GM12878 (cell line): ENCODE measurements at places on chromosomes 12 and 14. TPM values are rescaled to one million over a fixed set of nuclear protein-coding genes. Genes with fewer than 3 reads are reported as not detected.
A peak's percentile ranks its signal among the peaks of the same experiment; 100 is the strongest.

The MORN3 gene
- total RNA-seq, result 0.15 and 0.19 TPM in 2 replicates

The CSRP2 gene
- 1.0 and 1.6 TPM in 2 replicates for total RNA-seq

The COX8C gene
- total RNA-seq, result not detected in 2 replicates

The HOXC9 gene
- not detected in 2 replicates for total RNA-seq

The ADAMTS20 gene
- not detected in 2 replicates for total RNA-seq

The WDHD1 gene
- total RNA-seq, result 37.9 and 38.7 TPM in 2 replicates

The LRP1-AS gene
- total RNA-seq, result not detected in 2 replicates

The CCDC60 gene
- total RNA-seq, result not detected in 2 replicates

The PRKAG1 gene
- 43.7 and 46.4 TPM in 2 replicates for total RNA-seq

DNA sequence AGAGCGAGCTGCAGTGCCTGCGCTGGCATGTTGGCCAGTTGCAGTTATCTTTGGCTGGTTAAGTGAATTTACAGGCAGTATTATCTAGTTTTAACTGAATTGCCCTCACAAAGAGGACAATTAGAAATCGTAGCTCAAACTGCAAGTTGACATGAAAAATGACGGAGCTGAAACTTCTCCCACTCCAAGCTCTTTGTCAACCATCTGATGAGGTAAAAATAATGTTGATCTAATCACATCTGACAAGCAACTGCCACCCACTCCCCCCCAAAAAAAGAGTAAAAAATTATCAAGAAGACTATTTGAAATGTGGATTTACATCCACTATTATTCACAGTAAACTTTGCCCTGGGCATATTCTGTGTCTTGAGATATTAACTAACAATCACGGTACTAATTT is 84.7 kb upstream of the VASH1 start:
- no peak for DNase-seq

GRCh38 chr12:123114304-123115083 is 36.4 kb downstream of the PITPNM2 start:
- no peak for DNase-seq

DNA sequence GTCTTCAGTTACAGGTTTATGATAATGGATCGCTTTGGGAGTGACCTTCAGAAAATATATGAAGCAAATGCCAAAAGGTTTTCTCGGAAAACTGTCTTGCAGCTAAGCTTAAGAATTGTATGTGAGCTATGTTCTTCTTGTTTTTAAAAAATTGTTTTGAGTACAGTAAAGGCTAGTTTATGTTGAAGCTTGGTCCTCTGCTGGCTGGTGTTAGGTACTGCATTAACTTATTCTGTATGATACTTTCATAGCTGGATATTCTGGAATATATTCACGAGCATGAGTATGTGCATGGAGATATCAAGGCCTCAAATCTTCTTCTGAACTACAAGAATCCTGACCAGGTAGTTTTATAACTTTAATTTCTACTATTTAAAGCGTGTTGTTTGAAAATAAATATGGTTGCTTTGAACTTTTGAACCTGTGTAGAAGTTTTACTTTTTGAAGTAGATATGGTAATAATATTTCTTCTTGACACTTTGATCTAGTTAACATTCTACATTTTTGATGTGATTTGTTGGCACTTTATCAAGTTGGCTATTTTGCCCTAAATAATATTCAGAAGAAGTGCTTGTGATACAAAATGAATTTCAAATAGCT is 55.7 kb downstream of the VRK1 start:
- DNase-seq, result peak; percentile 4

DNA sequence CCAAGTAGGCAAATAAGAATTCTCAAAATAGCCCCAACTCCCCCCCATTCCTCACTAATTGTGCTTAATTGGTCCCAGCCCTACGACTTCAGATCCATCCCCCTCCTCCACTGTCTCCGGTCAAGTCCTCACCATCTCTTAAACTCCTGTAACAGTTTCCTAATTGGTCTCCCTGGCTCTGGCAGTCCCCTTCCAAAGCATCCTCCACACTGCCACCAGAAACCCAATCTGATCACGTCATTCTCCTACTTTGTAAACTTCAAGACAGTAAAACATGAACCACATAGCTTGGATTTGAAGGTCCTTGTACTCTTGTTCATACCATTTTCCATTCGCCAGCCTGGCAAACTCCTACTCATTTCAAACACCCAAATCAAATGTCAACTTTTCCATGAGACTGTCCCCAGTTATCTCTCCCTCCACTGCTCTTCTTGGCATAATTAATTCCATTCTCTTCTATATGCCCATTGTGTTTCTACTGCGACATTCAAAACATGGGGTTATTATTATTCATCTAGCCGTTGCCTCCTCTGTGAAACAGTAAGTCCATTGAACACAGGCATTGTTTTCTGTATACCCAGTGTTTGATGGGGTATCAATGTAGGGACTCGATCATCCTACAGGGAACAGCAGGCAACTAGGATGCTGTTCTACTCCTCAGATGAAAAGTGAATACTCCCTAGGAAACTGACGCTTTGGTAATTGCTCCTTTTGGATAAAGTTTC is 104.6 kb downstream of the EGLN3 start:
- no peak for DNase-seq

DNA sequence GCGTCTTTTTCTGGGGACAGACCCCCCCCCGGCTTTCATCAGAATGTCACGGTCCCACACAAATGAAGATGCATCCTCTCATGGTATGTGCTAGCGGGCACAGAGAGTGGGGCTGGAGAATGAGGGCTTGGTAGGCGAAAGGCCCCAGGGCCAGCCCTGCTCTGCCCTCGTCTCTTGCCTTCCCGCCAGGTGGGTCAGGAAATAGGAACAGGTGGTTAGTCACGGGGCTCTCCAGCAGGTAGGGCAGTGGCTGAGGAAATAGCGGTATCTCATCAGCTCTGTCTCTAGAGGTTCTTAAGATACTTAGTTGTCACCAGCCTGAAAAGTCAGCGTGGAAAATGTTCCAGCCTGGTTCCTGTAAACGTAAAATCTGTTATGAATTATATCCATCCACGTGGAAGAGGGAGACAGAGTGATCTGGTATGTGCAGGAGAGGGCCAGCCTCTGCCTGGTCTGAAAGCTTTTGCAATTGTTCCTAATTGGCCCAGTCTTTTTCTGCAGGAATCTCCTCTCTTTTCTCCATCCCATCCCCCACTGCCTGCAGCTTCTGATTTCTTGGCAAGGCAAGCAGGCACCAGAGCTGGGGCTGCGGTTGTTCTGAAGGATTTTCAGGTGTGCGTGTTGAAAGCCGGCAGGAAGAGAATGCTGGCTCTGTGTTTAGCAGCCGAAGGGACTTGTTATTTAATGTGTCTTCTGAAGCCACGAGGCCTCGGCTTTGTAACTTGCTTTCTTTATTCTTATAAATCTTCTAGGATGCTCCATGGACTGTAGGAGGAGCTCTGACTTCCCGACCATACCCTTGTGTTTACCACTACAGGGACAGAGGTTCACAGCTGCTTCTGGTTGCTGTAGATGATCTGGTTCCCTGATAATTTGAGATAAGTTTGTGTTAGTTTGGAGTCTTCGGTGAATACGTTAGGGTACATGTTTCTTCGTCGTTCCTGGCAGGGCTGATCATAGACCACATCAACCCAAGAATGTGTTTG is 131.1 kb downstream of the CACNA1C start:
- no peak for DNase-seq

DNA sequence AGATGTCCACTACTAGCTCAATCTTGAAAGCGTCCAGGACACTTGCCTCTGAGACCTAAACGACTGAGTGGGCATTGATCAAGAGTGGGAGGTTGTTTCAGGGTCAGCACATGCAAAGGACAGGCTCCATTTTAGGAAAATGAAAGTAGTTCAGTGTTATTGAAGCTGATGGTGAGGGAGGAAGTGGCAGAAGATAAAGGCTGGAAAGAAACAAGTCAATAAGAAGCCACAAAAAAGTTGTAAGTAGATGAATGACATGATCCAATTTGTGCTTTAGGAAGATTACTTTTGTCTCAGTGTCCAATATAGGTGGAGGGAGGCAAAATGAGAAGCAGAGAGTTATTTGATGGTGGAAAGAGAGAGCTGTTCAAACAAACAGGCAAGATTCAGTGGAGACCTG is 22.0 kb downstream of the GPR65 start:
- DNase-seq, result no peak

- DNase-seq, result no peak
These were observed 12.5 kb upstream of the TNFAIP2 start for GRCh38 chr14:103110681-103111231.

DNA sequence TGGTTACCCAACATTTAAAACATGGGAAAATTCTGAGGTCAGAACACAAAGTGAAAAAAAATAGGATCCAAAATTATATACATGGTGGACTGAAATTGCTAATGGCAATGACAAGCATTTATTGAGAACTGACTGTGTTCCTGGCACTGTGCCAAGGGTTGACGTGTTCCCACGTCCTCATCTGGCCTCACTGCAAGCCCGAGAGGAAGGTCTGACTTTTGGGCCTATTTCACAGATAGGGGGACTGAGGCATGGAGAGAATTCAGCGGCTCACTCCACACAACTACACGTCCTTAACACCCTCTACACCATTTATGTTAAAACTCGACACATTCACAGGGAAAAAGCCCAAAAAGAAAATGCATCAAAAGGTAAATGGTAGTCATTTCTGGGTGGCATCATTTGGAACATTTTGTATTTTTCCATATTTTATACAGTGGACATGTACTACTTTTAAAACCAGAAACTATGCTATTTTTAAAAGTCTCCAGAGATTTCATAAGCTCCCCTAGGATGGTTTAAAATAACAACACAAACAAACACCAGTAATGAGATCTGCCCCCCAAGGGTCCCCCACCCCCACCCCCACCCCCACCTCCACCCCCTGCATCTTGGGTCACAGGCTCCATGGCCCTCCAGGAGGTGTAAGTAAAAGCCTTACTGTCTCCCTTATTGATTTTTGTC is 27.7 kb downstream of the CLMN start:
- no peak for DNase-seq

GRCh38 chr12:59620326-59620725 is 24.5 kb downstream of the SLC16A7 start:
- no peak for DNase-seq

- no peak for DNase-seq
These were observed 16.1 kb downstream of the PIGH start for GRCh38 chr14:67583711-67584644.

DNA sequence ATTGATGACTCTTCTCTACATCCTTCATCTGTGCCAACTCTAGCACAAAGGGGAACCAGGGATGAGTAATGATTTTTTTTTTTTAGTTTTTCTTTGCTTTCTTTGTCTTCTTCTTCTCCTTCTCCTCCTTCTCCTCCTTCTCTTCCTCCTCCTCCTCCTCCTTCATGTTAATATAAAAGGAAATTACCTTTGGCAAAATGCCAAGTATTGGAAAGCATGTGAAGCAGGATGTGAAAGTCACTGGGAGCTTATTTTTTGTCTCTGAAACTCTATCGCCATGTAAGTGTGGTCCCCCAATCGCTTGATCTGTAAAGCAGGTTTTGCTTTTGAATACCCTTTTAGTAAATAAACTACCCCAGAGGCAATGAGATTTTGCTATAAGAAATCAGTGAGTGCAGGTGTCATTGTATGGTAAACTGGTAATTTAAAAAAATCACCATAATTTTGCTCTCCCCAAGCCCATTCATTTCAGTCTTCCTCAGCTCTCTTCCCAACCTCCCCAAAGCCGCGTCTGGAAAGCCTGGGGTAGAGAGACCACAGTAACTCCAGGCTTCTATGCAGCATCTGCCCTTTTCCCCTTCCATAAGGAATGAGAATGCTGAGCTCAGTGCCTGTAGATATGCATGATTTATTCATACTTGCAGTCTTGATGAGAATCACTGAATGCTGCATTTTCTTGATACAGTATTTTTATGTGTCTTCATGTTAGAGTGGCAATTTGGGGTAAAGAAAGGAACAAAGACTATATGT is 388.7 kb downstream of the TMEM117 start:
- no peak for DNase-seq

- no peak for DNase-seq
These were observed 135.9 kb downstream of the SLC15A4 start for GRCh38 chr12:128687851-128688250.

- no peak for DNase-seq
These were observed 29.1 kb downstream of the LRRK2 start for GRCh38 chr12:40253936-40254335.

DNA sequence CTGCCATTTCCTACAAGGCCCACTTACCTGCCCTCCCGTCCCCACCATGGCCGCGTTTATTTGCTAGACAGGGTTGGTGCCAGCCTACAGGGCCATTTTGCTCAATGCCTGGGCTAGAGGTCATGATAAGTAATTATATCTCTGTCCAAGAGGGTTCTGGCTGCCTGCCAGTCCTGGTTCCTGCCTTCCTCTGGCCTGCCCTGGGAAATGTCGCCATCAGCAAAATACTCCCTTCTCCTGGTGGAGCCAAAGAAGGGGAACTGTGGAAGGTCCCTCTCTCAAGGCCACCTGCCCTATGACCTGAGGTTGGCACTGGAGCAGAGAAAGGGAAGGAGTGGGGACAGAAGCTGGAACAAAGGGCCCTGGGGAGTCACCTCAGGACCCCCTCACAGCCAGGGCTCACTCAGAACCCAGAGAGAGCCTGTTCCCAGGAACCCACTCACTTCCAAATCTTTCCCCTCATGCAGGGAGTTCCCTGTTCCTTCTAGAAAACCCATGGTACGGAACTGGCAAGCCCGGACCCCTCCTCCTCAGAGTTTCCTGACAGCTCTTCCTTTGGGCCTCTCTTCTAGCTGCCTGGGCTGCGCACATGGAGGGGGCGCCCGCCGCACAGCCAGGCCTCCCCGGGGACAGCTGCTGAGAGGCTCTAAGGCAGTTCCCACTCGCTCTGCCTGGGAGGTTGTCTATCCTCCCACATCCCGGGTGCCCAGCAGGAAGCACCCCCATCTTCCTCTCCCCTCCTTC is 280.5 kb downstream of the DPF3 start:
- no peak for DNase-seq

DNA sequence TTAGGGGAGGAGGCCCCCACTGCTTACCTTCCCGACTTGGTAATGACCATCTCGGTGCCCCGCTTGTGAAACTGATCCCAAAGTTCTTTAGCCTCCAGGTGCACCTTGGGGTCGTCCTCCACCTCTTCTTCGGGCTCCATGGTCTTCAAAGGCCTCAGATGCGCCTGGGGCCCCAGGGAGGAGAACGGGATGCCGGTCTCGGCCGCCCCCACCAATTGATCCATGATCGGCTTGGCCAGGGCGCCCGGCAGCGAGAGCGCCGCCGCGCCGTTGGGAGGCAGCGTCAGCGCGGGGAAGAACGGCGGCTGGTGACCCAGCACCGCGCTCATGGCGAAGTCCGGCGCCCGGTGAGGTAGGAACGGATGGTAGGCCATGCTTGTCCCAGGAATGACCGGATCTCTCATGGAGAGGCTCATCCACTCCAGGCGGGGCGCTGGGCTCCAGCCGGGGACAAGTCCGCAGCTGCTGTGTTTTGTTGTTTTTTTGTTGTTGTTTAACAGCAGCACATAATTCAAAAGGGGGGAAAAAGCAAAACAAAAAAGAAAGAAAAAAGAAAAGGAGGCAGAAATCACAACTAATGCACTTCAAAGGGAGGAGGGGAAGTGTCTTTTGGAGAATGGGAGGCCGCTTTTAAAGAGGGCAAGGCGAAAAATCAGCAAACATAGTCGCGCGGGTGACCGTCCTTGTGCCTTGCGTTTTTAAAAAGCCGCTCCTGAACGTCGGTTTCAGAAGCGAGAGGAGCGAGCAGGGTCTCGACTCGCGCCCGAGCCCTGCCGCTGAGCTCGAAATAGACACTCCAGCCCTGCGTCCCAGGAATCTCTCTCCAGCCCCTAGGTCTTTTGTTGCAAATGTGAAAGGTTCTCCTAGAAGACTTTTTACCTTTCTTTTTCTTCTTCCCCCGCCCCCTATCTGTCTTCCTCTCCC is 928 bp downstream of the TBX3 start:
- no peak for DNase-seq

- DNase-seq, result no peak
These were observed 32.8 kb upstream of the NEDD1 start for GRCh38 chr12:96874211-96874610.
